ENCODE measurements at places on chromosomes 3 and 15.

DNA sequence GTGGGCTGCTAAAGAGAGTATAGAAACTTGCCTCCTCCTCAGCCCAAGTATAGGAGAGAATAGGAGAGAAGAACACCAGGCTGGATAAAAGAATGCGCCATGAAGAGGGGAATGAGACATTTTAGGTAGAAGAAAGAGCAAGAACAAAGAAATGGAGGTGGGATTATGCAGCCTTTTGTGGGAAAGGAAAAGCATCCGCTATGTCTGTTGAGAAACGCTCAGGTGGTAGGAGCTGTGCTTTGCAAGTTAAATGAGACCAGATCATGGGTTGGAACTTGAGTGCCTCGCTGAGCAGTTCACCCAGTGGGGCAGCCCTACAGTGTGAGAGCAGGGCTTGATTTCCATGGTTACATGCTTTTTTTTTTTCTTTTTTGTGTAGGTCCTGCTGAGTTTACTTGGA lies 11.5 kb upstream of the RTP1 start:
- no peak for DNase-seq

GRCh38 chr3:127765735-127766134 lies 56.6 kb downstream of the MGLL start:
- DNase-seq, result no peak

DNA sequence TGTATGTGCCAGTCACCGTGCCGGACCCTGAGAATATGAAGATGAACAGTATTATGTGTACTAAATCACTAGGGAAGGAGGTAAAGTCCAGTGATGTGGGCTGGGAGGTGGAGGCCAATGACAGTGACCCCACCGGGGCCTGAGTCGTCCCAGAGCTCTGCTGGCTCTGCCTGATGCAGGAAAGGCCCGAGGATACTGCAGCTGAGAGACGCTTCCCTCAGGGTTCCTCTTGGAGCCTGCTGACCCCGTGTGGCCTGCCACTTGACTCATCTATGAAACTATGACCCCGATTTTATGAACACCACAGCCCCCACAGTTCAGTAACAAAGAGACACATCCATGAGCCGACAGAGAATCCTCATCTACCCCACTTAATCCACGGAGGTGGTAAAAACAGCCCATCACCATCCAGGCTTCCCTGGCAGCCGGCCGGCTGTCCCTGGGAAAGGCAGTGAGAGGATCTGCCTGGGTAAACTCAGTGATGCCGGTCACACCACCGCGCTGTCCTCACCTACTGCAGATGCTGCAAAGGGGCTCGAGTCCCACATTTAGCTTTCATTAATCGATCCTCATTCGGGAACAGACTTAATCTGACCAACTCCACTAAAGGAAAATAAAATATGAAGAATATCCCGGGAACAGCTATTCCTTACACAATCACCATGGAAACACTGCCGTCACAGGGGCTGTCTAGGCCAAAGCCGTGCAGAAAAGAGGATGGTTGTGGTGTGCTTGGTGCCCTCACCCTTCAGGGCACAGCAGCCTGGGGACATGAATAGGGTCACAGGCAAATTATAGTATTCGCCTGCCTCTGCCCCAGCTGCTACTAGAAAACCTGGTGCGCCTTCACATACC lies 82.9 kb downstream of the ARRDC4 start:
- DNase-seq, result no peak

DNA sequence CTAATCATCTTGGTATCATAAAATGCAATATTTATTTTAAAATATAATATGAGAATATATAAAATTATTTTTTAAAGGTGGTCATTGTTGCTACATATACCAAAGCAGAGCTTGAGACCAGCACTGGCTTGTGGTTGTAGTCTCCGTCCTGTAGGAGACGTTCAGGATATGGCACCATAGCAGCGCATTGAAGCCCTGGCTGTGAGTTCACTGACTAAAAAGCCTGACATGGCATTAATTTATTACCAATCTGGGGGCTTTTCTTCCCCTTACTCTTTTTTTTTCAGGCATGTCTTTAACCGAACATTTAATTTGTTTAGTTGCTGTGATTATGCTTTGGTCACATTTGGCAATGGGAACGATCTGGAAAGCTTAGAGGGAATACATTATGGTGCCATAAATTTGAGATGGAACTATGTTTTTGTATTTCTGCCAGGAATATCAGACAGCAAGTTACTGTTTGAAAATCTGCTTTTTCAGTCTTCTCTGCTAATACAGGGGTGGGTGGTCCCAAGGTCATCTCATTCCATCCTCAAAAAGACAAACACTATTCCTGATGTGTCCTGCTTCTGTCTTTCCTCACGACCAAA lies 108.5 kb downstream of the ZIC4 start:
- no peak for DNase-seq

GRCh38 chr3:169992781-169993180 lies 26.2 kb downstream of the SEC62 start:
- DNase-seq, result no peak

DNA sequence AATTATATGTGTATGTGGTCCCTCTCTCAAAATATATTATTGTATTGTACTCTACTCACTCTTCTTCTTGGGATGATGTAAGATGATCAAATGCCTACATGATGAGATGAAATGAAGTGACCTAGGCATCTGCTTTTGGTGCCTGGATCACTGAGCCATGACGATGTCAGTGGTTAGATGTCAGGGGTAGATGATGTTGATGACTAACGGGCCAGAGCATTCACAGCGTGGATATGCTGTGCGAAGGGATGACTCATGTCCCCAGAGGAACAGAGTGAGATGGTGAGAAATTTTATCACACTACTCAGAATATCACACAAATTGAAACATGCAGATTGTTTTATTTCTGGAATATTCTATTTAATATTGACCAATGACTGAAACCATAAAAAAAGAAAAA lies 233.9 kb upstream of the CADM2 start:
- DNase-seq, result no peak

DNA sequence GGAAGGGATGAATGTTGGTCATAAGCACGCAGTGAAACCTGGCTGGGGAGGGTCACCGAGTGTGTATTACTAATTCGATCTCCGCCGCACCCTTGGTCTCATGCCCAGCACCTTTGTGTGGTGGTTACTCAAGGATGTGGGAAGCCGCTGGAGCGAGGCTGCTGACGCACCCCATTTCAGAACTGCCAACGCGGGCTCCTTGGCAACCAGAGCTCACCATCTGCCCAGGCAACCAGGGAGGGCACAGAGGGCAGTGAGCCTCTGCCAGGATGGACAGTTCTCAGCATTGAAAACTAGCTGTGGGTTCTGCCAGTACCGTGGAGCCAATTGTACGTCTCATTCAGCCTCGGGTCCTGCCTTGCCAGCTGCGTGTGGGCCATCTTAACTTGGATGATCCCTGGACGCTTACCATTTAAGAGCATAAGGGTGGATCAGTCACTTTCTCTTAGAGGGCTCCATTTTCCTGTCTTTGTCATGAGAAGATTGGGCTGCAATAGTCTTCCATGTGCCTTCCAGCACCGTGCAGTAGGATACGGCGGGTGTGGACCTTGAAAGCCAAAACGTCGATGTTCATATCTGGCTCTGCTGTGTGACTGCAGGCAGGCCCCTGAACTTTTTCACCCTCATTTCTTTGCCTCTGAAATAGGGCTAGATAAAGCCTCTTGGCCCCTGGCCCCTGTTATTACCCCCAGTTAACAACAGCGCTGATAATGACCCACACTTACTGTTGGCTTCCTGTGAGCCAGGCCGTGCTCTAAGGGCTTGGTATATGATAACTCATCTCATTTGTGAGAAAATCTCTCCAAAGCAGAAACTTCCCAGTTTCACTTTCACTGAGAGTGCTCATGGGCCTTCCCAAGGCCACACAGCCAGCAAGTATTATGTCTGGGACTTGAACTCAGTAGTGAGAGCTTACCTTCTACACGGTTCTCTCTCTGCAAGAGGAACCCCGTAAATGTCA lies 238.8 kb downstream of the OPA1 start:
- DNase-seq, result no peak

- no peak for DNase-seq
These were observed 19.3 kb downstream of the CCDC12 start for GRCh38 chr3:46957092-46957820.

DNA sequence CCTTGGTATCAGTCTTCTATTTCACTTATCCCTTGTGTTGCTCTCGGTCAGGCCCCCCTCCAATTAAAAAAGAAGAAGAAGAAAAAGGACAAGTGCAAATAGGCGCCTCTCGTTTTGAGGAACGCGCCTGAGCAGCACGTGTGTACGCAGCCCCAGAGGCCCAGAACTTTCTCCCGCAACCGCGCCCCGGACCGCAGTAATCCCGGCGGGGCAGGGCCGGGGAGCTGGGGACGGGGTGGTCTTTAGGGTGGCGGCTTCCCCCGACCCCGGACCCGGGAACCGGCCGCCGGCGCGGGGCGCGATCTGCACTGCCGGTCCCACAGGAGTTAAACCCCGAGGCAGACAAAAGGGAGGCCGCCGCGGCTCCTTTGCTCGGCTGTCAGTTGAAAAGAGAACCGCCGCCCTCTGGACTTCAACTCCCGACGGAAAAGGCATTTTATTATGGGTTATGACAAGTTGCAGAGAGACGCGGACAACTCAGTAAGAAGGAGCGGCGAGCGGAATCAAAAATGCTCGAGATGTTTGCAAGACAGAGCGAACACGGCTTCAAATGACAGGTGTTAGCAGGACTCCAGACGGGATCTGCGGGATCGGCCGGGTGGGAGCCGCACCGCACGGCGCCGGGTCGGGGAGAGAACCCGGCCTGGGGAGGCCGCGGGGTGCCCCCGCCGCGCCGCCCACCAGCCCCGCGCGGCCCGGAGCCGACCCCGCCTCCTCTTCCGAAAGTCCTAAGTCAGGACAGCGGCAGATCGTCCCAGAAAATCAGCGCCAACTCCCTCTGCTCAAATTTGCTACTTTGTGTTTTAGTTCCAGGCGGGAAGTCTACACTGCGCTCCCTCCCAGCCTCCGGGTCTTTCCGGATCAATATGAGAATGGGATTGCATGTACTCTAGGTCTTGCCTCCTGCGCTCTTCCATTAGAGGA lies 79.0 kb downstream of the NR2F2 start:
- DNase-seq, result no peak

- no peak for DNase-seq
These were observed 86.5 kb upstream of the FAM98B start for GRCh38 chr15:38367476-38367875.

DNA sequence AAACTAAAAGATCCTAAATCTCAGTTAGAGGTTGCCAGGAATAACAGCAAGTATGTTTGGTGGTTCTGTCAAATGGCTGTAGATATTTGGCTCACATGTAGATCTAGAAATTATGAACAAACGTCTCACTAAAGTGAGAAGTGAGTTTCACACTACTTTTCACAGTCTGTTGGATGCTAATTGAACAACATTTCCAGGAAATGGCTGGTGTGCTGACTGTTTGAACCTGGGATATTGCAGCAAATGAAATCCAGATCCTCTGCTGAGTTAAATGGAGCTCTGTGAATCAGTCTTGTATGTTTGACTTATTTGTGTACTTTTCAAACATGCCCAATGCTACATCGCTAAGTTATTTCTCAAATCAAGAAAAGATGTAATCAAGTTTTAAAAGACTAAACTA lies 21.3 kb upstream of the RSL24D1 start:
- no peak for DNase-seq

DNA sequence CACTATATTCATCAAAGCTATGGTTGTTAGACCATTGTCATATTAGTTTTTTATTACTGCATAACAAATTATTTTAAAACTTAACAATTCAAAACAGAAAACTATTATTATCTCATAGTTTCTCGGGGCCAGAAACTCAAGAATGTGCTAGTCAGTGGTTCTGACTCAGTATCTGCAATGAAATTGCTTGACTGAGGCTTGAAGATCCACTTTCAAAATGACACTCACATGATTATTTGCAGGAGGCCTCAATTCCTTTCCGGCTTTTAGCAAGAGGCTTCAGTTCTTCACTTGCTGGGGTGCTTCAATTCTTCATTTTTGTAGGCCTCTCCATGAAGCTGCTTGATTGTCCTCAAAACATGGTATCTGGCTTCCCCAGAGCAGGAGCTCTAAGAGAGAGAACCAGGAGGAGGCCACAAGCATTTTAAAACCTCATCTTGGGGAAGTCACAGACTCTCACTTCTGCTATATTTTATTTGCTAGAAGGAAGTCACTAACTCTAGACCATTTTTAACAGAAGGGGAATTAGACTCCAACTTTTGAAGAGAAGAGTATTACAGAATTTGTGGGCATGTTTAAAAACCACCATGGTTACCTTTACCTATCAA lies 383.7 kb downstream of the MFSD1 start:
- DNase-seq, result no peak

- DNase-seq, result no peak
These were observed 50.3 kb downstream of the CHSY1 start for GRCh38 chr15:101201411-101202174.

GRCh38 chr15:35137190-35137574 lies 52.1 kb upstream of the NANOGP8 start:
- no peak for DNase-seq

GRCh38 chr15:49309889-49310288 lies 113.2 kb upstream of the FGF7 start:
- DNase-seq, result no peak

GRCh38 chr3:57923101-57923500 lies 85.1 kb upstream of the FLNB start:
- DNase-seq, result no peak

- no peak for DNase-seq
These were observed 401 bp downstream of the ZSCAN29 start for GRCh38 chr15:43370310-43370974.

DNA sequence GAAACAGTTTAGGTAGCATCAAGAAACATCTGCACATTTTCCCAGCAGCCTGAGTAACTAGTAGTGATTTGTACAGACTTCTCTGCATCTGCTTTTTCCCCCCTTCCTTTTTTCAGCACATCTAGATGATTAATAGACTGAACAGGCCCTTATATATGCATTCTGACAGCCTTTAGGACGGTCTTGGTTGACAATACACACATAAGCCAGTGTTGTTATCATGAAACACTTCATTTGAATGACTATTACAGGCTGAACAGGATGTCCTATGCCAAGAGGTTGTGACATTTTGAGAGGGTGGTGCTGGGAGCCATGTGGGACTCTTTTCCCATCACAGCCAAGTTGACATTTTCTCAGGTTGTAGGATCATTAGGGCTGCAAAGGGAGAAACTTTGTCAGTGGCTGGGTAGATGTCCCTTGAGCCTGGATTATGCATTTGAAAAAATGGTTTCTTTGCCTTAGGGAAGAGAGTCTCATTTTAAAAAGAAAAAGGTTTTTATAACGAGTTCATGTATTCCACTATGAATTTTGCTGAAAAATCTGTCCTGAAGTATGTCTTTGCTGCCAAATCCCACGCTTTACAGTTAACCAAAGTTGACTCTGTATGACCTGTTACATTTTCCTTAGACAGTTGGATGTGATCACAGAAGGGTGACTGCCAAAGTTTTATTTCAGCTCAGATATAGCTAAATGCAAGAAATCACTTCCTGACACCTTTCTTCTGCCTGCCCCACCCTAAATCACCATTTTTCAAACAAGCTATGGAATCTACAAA lies 73.7 kb downstream of the FILIP1L start:
- no peak for DNase-seq
